ENCODE measurements at places on chromosomes 3 and 15.
A peak's percentile ranks its signal among the peaks of the same experiment; 100 is the strongest.

DNA sequence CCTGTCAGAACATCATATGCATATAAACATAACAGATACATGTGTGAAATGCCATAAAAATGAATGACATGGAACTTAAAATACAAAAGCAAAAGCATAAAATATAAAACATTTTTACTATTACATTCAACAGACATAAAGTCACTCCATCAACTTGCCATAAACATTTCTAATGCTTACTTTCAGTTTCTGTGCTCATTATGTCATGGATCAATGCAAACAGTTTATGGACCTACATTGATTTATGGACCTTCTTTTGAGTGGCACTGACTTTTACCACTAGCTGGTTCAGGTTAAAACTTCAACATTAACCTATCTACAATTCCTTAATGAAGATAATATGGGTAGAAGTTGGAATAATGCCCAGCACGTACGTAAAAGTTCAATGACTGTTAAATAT is 577.4 kb upstream of the LMCD1 start:
- DNase-seq = no peak

- no peak for DNase-seq
Measured at GRCh38 chr3:8325306-8325705, 176.3 kb upstream of the LMCD1 start.

DNA sequence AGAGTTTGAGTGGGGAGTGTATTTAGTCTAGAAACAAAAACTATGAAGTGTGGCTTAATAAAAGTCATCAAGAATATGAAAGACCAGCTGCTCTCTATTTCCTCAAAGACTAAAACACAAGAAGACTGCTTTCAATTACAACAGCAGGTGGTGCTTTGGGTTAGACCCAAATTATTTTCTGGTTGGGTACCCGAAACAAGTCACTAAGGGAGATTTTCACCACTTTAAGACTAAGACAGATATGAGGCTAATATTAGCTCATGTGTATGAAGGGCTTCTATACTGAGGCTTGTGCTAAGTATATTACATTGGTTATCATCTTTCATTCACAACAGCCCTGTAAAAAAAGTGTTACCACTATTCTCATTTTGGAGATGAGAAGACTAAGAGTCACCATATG is 43.1 kb downstream of the COL8A1 start:
- no peak for DNase-seq

GRCh38 chr15:91694831-91695210 is 158.7 kb upstream of the SLCO3A1 start:
- no peak for DNase-seq

DNA sequence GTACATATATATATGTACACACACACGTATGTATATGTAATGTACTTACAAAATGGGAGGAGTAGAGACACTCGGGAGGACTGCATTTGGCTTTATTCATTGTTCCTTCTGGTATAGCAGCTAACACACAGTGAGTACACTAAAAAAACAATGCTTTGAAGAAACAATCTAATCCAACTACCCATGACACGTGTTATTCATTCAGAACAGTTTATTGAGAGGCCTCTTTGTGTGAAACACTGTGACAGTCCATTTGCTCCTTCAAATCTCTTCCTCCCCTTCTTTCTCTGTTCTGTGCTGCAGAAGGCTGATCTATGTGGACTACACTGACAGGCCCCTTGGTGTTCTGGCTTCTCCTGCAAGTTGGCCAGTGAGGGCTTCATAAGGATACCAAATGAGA is 1075.9 kb upstream of the CFAP20DC start:
- DNase-seq = no peak

- DNase-seq = no peak
Measured at GRCh38 chr3:195815169-195815771, 3.5 kb upstream of the MUC4 start.

- no peak for DNase-seq
Measured at GRCh38 chr3:188489639-188490405, 335.9 kb downstream of the LPP start.

DNA sequence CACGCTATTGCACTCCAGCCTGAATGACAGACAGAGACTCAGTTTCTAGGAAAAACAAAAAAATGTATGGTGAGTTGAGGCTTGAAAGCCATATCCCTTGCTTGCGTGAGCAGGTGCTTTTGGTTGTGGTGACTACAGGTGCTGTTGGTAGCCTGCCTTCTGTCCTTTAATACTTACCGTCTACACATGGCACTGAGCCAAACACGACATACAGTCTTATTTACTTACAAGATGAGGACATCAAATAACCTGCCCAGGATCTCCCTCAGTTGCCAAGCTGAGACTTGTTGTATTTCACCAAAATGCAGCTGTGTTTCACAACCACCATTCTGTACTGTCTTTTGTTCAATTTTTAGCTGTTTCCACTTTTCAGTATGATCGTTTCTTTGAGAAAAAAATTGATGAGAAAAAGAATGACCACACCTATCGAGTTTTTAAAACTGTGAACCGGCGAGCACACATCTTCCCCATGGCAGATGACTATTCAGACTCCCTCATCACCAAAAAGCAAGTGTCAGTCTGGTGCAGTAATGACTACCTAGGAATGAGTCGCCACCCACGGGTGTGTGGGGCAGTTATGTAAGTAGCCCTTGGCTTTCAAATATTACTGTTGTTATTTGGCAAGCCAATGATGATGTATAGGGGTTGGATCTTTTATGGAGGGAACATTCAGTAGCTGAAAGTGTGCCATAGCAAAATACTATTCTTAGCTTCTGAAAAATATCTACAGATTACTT is 6.5 kb downstream of the ALAS1 start:
- DNase-seq = no peak

- DNase-seq = no peak
Measured at GRCh38 chr3:21672303-21672702, 78.7 kb downstream of the ZNF385D start.

- DNase-seq = no peak
Measured at GRCh38 chr3:11138371-11138770, 15.9 kb upstream of the HRH1 start.

GRCh38 chr3:117306299-117306698 is 596.7 kb downstream of the TUSC7 start:
- DNase-seq = no peak

- DNase-seq = no peak
Measured at GRCh38 chr3:189049458-189050236, 122.1 kb upstream of the TPRG1 start.

GRCh38 chr15:70055601-70056051 is 42.1 kb downstream of the TLE3 start:
- no peak for DNase-seq

GRCh38 chr15:99586121-99586520 is 20.3 kb downstream of the MEF2A start:
- no peak for DNase-seq

DNA sequence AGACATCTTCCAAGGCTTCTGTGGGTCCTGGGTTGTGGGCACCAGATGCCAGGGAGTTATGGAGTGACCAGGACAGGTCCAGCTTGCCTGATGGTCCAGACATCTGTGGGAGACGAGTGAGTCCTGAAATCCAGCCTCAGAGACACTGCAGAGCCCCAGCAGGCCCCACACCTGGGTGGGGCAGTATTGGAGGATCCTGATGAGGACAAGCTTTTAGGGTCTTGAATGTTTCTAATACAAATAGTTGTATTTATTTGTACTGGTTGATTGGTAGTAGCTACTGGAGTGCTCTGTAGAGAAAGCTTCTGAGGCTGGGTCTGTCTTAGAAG is 67.5 kb upstream of the PRR23C start:
- no peak for DNase-seq

GRCh38 chr3:195717416-195717815 is 3.4 kb upstream of the MUC20 start:
- no peak for DNase-seq

- no peak for DNase-seq
Measured at GRCh38 chr3:58384381-58385090, 49.1 kb downstream of the PDHB start.

DNA sequence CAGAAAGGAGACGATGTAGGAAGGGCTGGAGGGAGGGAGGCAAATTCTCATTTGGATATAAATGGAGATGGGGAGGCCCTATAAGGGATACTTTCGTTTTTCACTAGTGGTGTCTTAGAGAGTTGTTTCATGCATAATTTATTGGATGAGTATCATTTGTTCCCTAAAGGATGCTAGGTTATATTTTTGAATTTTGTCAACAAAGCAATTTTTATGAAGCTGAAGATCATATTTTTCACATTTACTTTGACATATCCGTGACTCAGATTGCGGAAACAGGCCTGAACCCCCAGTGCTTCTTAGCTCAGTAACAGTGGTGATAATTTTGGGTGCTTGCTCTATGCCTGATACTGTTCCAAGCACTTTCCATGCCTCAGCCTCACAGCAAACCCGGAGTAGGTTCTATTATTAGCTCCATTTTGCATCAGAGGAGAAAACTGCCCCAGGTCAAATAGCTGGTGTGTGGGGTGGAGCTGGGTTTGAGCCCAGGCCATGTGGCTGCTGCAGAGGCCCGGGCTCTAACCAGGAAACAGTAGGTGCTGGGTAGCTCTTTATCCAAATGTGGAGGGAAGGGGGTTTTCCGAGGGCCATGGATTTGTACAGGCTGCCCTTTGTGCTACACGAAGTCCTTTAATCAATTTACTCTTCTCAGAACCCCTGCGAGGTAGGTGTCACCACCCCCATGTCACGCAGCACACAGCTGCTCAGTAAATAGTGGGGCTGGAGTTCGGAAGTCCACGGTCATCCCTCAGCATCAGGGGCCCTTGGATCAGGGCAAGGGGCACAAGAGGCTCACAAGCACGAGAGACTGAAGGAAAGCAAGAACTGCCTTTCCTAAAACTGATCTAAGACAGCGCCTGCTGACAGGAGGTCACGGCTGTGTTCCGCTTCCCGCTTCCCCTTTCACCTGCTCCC is 99.1 kb downstream of the SLC49A4 start:
- no peak for DNase-seq

GRCh38 chr3:58492494-58492905 is 604 bp downstream of the KCTD6 start:
- no peak for DNase-seq

- DNase-seq = no peak
Measured at GRCh38 chr3:34005886-34006285, 207.5 kb downstream of the PDCD6IP start.

GRCh38 chr15:25182736-25183445 is 228.1 kb downstream of the SNRPN start:
- peak; percentile 44 for DNase-seq

GRCh38 chr3:69893274-69893673 is 106.3 kb upstream of the SAMMSON start:
- no peak for DNase-seq

DNA sequence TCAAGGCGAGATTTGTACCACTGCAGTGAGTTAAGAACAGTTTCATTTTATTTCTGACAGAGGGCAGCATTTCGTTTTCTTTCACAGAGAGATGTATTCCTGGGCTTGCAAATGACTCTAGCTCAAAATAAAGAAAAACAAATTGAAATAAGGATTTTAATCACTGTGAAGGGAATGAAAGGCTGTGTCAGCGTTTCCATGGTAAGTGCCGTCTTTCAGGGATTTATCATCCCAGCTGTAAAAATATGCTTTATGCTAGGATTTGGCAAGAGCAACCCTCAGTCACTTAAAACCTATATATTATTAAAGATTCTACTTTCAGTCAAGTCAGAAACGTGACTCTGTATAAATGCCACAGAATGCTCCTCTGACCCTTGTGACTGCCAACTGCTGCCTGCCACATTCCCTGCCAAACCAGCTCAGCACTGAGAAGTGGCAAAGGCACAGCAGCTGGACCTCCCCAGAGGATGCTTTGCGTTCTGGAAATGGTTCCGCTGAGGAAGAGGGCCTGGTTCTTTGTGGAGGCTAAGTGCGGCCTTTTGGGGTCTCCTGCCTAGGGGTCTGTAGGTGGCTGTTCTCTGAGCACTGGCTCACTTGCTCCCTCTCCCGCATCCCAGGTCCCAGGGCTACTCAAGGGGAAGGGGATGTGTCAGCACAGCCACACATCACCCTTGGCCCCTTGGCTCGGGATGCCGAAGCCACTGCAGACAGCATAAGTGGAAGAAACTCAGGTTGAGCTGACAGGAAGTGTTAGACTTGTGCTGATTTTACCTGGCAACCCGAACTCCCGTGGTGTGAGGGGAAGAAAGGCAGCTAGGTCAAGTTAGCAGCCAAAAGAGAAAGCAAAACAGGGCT is 56.6 kb upstream of the POMGNT2 start:
- DNase-seq = no peak

- DNase-seq = no peak
Measured at GRCh38 chr3:48945891-48946549, 27.4 kb downstream of the ARIH2 start.

DNA sequence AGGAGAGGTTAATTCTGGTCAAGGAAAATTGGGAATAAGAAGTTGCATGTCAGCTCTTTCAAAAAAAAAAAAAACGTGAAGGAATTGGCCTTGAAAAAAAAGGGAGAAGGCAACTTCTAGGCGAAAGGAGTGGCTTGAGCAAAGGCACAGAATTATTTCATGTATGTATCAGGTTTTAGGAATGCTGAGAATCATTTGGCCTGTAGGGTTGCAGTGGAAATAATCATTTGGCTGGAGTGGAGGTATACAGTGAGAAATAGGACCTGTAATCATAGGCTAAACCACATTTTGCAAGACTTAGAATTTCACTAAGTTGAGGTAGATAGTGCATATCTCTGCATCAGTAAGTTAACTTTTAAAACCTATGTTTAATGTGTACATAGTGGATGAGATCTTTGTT is 54.9 kb downstream of the EPHA6 start:
- no peak for DNase-seq

DNA sequence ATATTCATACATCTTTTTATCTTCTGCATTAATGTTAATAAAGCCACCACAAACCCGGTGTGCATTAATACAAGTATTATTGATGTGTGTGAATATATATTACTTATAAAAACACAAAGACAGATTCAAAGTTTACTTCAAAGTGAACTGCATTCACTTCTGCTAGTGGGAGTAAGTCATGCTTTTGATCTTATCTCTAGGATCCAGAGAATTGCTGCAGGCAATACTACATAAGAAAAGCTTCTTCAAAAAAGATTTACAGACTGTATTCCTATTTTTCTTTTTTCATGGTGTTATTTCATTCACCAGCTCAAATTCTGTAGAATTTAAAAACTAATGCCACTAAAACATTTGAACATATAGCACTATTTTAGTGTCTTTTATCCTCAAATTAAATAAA is 87.5 kb upstream of the CBLB start:
- no peak for DNase-seq

GRCh38 chr3:99911433-99911832 is 93.8 kb downstream of the CMSS1 start:
- no peak for DNase-seq

DNA sequence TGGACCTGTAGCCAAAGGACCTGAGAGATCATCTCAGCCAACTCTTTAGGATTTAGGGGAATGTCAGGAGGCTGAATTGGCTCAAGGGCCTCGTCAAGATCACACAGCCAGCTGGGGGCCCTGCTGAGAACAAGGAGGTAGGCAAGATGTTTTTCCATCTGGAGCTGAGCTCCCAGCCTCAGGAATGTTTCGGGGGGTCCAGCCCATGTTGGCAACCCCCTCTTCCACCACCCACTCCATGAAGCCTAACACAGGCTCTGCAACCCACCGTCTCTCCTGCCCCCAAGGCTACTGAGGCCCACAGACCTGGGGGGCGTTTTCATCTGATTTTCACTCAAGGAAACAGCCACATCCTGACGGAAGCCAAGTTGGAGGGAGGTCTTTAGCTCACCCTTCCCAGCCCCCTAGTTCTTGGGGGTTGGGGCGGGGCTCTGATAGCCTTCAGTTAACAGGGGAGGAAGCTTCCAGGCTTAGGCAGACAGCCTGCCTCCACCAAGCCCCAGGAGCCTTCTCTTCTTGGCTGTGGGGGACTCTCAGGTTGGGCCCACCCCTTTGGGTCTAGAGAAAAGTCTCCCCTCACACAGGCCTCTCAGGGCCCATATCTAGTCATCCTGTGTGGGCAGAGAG is 48.8 kb downstream of the EPHB3 start:
- no peak for DNase-seq

Data from iPS-NIHi11 (cell line).